ENCODE measurements at places on chromosomes 4 and X.

GRCh38 chrX:70554081-70554480 is 109.4 kb downstream of the DLG3 start:
- no peak for DNase-seq

- DNase-seq, result no peak
These were observed 1430.0 kb downstream of the ARAP2 start for GRCh38 chr4:34814266-34814665.

DNA sequence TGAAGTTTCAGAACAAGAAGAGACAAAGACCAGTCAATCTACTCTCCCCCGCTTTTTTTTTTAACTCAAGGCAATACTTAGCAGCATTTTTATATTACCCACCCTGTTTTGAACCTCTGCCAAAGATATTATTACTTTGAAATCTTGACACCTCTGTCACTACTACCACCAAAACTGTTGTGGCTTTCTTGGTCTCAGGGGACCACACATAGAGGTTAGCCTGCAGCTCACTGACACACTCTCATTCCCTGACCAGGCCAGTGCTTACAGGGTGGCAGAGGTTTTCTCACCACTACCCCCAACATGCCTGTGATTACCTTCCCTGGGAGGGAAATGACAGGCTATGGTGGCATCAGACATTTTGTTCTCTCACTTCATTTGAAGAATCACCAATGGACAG is 137.4 kb upstream of the STIM2 start:
- no peak for DNase-seq

DNA sequence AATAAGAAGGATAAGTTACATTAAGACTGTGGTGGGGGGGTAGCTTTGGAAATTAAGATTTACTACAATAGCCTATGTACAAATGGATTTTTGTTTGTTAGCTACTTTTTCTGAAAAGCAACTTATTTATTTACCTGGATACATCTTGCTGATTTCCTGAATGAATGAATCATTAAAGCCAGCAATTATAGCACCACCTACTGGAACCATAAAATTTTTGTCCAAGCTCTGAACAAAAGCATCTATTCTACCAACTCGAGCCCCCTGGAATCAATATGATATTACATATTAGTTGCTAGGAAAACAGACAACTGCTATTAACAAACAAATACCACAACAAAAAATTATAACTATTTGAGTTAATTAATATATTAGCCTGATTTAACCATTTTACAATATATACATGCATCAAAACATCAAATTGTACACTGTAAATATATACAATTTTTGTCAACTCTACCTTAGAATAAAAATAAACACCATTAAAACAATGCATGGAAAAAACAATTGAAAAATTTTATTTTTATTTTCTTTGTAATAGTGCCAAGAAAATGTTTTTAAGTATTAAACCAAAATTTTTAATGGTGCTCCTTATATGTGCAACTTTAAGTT is 15.3 kb downstream of the SEPSECS start:
- DNase-seq, result no peak

DNA sequence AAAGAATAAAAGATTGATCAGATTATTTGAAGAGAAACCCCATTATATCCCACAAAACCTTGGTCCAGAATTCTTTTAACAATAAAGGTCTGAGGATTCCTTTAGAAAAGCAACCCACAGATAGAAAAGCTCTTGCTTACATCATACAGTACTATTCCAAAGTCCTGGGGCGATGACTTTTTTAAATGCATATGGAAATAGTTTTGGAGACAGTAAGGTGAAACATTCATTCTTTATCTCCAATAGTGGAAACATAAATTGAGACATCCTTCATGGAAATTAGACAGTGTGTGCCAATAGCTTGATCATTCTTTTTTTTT is 85.7 kb upstream of the UCP1 start:
- no peak for DNase-seq

Measured in stimulated activated CD8-positive, alpha-beta memory T cell treated with anti-CD3 and anti-CD28 coated beads, Interleukin-12 subunit alpha, Interleukin-12 subunit beta, amount 100 ng/mL, for 4 hours (primary cell).